Heart right ventricle (tissue), 16 donors: ENCODE measurements at places on chromosomes 1 and 21.

DNA sequence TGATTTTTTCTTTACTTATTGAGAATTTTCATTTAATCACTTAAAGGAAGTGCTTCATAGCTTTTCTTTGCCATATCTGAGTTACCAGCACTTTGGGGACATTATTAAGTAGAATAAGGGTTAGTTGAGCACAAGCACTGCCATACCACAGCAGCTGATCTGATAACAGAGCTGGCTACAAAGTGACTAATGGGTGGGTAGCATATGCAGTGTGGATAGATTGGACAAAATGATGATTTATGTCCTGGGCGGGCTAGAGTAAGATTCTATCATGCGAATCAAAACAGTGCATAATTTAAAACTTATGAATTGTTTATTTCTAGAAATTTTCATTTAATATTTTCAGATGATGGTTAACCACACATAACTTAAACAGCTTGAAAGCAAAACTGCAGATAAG, 102.2 kb upstream of the SNX7 start:
- no peak for DNase-seq

DNA sequence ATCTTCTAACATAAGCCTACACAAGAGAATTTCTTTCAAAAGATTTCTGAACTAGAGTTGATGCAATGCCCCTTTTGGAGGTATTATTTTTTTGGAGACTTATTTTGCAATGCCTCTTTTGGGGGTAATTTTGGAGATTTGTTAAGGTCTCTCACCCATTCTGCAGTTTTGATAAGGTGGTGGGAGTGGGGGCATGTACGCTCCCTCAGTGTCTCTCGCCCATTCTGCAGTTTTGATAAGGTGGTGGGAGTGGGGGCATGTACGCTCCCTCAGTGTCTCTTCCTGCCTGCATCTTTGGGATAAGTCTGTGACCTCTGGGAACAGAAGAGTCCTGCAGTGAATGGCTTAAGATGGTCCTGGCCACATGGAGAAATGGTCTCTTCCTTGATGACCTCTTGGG, 312.2 kb downstream of the ZP4 start:
- DNase-seq: no peak

- no peak for DNase-seq
Observed at GRCh38 chr1:228120857-228121489, 11.9 kb upstream of the MRPL55 start.

DNA sequence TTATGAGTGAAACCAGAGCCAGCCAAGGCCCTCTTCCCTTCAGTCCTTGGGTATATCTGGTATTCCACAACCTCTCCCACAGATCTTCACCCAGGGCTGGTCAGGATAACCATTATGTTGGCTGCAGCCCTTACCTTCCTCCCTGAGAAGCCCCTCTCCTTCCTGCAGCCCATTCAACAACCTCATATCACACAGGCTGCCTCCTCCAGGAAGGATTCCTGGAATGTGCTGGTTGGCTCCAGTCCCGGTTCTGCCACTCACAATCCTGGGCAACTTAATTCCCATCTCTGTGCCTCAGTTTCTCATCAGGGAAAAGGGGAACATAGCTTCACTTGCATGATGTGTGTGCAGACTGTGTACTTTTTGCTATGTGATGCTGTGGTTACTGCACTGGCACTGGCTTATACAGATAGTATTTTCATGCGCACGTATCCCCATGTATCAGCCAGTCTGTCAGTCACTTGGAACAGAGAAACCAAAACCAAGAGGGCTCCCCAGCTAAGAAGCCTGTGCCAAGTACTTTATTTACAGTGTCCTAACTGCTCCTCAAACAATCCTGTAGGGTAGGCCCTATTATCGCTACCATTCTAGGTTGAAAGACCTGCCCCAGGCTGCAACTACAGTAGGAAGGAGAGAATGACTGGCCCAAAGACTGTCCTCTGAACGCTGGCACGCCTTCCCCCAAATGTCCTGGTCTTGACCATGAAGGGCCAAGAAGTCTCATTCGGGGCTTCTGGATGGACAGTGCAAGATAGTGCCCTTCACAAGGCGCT, 39.9 kb upstream of the PPP1R15B start:
- no peak for DNase-seq
